Stimulated activated CD8-positive, alpha-beta memory T cell treated with anti-CD3 and anti-CD28 coated beads, Interleukin-4, amount 100 ng/mL, for 1 hour (primary cell): ENCODE measurements at places on chromosomes 5 and 9.

DNA sequence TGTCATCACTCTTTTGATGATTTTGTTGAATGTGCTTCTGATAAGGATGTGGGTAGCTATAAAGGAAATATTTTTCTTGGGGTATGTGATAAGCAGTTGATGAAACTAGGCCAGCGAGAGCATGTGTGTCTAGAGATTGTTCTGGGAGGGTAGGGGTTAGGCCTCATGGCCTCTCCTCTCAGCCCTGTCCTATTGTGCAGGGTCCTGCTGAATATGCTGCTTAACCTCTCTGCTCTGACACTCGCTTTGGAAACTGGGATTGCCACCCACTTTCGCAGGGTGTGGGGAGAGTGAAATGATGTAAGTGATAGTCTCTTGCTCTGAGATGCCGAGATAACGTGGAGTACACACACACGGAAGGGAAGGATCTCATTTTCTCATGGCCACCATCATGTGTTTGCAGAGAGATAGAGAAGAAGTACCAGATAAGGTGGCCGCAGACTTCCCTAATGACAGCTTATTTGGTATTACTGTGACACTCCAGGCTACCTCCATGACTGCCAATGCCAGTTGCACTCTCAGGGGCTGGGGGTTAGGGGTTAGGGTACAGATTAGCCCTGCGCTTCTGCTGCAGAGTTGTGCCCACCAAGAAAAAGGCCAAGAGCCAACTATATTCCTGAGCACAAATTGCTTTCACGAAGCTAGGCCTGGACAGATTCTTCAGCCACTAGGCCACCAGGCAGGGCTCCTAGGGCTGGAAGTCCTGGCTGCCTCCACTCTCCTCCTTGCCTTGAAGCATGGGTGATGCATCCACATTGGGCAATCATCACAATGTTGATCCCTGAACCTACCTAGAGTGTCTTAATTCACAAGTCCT, 25.2 kb upstream of the TNFAIP8 start:
- no peak for DNase-seq

- no peak for DNase-seq
Measured at GRCh38 chr9:38096238-38096805, 27.3 kb upstream of the SHB start.

DNA sequence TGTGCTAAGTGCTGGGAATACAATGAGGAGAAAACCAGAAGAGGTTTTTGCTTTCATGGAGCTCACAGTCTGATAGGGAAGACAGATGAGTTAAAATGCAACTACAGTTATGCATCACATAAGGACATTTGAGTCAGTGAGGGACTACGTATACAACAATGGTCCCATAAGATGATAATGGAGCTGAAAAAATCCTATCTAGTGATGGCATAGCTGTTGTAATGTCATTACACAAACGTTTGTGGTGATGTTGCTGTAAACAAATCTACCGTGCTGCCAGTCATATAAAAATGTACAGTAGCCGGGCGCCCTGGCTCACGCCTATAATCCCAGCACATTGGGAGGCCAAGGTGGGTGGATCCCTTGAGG, 110.1 kb upstream of the RAD23B start:
- DNase-seq, result no peak

- no peak for DNase-seq
Measured at GRCh38 chr5:135233477-135233876, 165.6 kb downstream of the MACROH2A1 start.

GRCh38 chr9:71269859-71270258, 148.4 kb upstream of the TRPM3 start:
- DNase-seq, result no peak

- no peak for DNase-seq
Measured at GRCh38 chr9:114248299-114248707, 74.6 kb upstream of the ORM1 start.

- DNase-seq, result no peak
Measured at GRCh38 chr9:19185191-19185590, 45.3 kb upstream of the DENND4C start.

GRCh38 chr9:13817754-13818278, 496.1 kb downstream of the NFIB start:
- no peak for DNase-seq

GRCh38 chr5:1299961-1300360, 5.1 kb upstream of the TERT start:
- DNase-seq, result no peak

DNA sequence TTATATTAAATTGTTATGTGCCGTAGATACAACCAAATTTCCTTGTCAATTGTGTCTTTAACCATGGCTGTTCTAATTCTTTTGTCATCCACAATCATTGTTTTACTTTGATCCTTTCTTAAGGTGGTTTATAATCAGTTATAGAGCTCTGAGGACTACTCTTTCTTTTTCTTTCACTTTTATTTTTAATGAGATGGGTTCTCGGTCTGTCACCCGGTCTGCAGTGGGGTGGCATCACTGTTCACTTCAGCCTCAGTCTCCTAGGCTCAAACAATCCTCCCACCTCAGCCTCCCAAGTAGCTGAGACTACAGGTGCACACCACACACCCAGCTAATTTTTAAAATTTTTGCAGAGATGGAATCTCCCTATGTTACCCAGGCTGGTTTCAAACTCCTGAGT, 74.2 kb downstream of the ANXA2R start:
- no peak for DNase-seq

DNA sequence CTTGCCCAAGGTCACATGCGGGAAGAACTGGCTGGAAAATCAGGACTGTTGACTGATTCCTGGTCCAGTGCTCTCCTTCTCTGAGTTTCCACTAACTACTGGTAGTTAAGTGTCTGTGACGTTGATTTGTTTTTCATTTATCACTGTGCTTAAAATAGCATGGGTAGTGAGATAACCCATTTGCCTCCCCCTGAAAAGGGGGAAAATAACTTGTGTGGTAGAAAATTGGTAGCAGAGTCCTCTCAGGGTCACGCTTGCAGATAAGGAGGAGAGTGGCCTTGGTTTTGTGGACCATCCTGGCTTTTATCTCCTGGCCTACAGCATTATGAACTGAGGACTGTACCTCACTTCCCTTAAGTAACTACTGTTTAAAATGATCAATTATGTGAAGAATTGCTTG, 10.9 kb downstream of the FUBP3 start:
- no peak for DNase-seq
